ENCODE measurements at places on chromosomes 2 and 18.

GRCh38 chr2:40281021-40281940 lies 170.6 kb downstream of the SLC8A1 start:
- DNase-seq, result peak; percentile 54

- no peak for DNase-seq
These were observed 727.0 kb upstream of the PIK3C3 start for GRCh38 chr18:41227993-41228392.

DNA sequence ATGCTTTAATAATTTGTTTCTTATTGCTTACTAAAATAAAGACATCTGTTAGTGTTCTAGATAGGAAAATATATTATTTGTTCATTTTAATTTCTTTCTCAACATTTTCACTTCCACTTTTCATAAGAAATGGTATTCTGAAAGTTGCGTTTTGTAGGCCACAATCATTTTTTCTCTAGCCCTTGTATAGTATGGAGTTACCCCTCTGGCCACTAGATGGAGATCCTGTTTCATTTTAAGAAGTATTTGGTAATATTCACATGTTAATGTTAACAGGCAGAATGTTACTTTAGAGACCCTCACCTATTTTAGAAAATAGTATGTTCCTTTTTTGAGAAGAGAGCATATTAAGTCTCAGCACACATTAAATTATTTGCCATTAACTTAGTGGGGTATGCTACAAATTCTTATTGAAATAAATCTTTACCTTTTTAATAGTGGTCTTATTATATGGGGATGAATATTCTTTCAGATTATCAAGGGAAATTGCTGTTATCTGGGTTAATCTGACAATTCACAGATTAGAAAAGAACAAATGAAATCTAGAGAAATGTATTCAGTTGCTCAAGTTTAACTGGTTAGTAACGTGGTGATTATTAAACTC lies 73.9 kb upstream of the TTC27 start:
- peak; percentile 62 for DNase-seq

DNA sequence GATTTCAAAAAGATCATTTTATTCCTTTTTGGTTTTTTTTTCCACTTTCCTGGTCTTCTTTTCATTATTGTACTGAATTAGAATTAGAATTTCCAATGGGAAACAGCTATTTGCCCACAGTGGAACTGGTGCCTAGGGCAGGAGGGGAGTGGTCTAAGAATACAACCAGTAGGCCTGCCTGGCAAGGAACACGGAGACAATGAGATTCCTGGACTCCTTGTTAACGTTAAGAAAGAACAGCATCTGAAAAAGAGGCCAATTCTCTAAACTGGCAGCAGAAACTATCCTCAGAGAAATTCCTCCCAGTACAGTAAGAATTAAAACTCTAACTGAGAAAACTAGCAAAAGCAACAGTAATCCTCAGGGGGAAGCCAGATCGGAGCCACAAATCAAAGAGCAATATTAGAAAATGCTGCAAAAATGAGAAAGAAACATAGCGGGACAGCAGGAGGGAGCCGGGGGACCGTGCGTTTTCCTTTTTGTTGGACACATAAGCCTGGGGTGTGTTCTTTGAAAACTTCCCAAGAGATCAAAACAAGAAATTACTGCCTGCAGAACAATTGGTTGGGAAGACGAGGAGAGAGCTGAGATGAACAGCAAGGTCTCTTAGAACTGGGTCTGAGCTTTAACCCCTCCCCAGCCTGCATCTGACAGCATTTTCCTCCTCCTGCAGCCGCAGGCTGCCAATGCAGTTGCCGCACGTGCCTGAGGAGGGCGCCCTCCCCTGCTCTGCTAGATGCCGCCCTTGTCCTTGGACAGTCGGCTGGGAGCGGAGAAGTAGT lies 776.0 kb downstream of the TSN start:
- no peak for DNase-seq

DNA sequence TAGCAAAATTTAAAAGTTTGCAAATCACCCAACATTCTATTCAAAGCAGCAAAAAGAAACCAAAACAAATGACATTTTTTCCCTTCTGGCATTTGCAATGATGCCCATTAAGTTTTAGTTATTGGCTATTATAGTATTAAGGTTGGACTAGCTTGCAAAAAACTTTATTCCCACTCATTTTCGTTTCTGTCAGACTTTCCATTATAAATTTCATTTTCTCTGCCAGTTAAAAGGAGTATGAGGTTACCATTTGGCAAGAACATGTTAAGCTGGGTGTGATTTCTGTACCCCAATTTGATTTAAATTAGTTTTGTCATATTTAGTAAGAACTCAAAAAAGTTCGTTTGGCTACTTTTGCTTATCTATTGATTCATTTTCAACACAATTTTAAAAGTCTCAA lies 187.9 kb downstream of the TCF4 start:
- no peak for DNase-seq

GRCh38 chr18:61651880-61652268 lies 240.9 kb downstream of the RNF152 start:
- DNase-seq, result no peak

DNA sequence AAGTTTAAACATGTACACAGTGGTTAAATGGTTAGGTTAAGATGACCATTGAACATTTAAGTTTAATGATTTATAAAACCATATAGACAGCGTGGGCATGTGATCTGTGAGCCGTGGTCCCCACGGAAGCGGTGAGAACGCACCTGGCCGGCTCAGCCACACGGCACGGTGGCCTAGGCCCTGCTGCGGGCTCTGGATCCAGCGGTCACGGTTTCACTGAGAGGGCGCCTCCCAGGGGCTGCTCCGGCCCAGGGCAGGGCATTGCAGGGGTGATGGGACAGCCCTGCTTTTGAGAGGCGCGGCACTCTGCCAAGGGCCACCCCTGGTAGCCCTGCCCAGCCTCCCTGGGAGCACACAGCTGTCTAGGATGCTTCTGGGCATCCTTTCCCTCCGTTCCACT lies 124.9 kb downstream of the RGPD3 start:
- no peak for DNase-seq

DNA sequence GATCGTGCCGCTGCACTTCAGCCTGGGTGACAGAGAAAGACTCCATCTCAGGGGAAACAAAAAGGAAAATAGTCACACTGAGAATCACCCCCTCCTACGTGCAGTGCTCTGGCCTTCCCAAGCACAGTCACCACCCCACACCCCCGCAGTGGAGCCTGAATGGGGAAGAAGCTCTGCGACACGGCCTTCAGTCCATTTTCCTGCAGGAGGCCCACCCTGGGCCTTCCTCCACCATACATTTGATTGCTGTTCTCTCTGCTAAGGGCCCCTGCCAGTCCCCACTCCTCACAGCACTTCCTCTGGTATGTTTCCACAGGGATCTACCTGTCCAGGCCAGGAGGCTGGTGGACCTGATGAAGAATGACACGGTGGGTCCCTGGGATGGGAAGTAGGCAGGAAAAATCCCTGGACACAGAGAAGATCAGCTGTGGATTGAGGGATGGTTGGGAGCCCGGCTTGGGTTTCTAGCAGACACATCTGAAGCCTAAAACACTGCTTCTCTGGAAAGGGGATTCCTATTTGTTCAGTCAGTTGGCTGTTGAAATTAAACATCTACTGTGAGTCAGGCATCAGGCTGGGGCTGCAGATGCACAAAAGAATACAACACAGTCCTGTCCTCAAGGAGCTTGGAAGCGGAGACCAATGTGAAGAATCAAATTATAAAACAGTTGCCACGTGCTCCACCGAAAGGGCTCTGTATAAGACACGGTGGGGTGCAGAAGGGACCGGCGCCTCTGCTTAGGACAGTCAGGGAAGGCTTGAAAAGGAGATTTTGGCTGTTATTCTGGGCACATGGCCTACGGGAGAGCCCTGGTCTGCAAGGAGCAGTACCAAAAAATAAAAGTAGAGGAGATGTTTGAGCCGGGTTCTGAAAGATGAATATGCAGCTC lies 82.2 kb downstream of the PLB1 start:
- DNase-seq, result no peak

DNA sequence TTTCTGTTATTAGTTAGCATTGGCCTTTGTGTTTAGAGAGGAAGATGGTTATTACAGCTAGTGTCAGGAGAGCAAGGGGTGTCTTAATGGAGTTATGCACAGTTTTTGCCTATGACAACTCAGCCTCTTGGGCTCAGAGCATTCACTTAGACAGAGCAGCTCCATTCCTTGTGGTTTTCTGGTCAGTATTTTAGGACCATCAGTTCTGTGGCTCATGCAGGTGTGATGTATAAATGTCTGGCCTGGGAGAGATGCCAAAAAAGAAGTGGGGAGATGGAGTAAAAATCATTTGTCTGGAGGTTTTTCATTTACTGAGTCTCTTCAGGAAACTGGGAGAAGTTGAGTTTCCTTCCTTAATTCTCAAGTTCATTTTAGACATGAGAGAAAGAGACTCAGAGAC lies 79.7 kb downstream of the PRKCE start:
- DNase-seq, result no peak

DNA sequence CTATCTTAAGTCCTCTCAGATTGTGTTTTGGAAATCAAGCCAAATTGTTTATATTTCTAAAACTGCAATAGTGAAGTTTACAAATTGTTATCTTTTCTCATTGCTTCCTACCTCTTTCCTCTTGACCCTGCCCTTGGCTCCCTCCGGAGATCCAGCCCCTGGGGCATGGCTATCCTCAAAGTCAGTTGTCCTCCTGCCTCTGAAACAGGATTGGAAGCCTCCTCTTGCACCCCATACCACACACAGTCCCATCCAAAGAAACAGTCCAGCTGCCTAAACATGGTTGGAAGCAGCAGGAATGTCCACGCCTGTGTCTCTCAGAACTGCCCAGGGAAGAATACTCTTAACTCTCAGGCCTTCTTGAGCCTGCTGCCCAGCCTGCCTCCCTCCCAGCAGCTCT lies 30.1 kb upstream of the COL6A3 start:
- DNase-seq, result no peak

GRCh38 chr2:107018366-107018765 lies 132.4 kb upstream of the ST6GAL2 start:
- no peak for DNase-seq

- peak; percentile 16 for DNase-seq
These were observed 66.5 kb downstream of the DPP4 start for GRCh38 chr2:162007447-162008040.

DNA sequence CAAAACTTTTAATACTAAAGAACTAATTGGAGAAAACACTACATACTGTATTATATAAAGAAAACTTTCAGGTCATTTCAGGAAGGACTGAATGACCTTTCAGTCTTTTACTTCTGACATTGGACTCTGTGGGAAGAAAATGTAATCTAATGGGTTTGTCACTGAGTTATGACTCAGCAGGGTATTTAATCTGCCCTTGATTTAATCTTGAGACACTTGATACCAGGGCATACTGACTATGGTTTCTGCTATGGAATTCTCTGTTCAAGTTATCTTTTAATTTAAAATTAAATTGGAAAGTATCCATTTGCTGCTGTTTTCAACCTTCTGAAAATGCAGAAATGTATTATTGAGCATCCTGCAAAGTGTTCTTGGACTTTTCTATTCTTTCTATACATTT lies 354.2 kb upstream of the GALNT5 start:
- peak; percentile 35 for DNase-seq

DNA sequence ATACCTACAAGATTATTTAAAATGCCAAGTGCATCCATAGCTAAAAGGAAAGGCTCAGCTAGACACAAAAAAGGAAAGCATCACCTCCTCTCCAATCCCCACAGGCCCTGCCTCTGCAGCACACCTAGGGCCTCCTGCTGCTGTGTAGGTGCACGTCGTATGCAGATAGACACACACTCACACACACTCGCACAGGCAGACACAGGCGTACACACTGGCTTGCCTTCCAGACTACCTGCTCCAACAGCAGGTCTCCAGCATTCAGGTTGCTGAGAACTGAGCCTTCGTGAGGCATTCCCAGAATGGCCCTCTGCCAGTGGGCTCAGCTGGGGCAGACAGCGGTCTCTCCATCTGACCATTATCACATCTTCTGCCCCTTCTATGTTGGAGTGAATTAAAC lies 35.3 kb upstream of the FRZB start:
- no peak for DNase-seq

- DNase-seq, result peak; percentile 26
These were observed 336.9 kb upstream of the PKDCC start for GRCh38 chr2:41710944-41711343.

GRCh38 chr2:159968279-159968900 lies 94.0 kb downstream of the PLA2R1 start:
- peak; percentile 55 for DNase-seq

DNA sequence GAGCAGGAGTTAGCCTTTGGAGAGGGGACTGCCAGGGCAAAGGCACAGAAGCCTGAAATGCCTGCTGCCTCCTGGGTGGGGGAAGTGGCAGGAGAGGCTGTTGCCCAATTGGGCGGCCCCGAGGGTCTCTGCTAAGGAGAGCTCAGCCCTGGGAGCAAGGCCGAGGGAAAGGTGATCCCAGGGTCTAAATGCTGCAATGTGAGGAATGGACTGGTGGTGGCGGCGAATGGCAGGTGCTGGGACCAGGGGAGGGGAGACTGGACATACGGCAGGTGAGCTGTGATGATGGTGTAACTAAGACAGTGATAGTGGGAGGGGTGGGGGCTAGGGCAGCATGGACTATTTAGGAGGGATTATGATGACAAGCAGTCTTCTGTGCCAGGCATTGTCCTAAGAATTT lies 104.0 kb downstream of the DYSF start:
- no peak for DNase-seq

DNA sequence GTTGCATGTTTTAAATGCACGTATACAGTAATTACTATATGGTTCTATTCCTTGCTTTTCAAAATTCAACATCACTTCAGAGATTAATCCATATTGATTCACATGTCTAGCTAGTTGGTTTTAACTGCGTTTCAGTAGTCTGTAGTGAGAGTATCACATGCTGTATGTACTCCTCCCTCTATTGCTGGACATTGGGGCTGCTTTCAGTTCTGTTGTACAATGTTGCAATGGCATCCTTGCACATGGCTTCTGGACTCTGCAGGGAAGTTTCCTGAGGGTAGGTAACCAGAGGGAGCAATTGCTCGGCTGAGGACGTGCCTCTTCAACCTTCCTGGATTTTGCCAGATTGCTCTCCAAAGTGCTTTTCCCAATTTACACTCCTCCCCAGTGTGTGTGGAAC lies 10.7 kb upstream of the HPCAL1 start:
- no peak for DNase-seq

GRCh38 chr2:10594011-10594410 lies 95.8 kb downstream of the NOL10 start:
- DNase-seq, result no peak

DNA sequence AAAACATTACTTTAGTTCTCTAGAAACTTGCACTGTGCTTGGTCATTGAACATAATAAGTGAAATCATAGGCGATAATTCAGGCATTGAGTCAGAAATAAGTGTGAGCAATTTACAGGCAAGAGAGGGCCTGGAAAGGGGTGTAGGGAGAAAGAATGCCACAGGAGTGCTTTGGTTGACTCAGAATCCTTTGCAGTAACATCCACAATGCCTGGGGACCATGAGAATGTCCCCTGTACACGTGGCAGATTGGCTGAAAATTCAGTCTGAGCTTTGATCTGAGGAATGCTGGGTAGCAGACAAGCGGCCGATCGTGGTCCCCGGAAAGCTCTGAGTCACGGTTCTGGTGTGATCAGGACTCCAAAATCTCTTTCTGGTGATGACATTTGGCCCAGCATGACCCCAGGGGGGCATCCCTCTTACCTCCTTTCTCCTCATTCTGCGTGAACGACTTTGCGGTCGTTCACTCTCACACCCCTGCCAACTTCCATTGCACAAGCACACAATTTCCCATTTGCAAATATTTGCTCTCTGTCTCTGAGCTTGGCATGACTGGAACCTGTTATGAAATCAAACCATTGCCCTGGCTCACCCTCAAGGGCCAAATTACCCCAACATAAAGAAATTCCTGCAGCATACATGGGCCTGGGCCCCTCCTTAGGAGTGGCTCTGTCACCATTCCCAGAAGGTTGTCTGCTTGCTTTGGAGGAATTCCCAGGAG lies 305.0 kb upstream of the EPAS1 start:
- peak; percentile 32 for DNase-seq

- no peak for DNase-seq
These were observed 12.8 kb downstream of the METTL8 start for GRCh38 chr2:171420728-171421563.

GRCh38 chr2:196372811-196373664 lies 201.7 kb upstream of the STK17B start:
- DNase-seq, result peak; percentile 31
